ENCODE measurements at places on chromosomes 7 and 10. TPM values are rescaled to one million over a fixed set of nuclear protein-coding genes. Genes with fewer than 3 reads are reported as not detected.

DNA sequence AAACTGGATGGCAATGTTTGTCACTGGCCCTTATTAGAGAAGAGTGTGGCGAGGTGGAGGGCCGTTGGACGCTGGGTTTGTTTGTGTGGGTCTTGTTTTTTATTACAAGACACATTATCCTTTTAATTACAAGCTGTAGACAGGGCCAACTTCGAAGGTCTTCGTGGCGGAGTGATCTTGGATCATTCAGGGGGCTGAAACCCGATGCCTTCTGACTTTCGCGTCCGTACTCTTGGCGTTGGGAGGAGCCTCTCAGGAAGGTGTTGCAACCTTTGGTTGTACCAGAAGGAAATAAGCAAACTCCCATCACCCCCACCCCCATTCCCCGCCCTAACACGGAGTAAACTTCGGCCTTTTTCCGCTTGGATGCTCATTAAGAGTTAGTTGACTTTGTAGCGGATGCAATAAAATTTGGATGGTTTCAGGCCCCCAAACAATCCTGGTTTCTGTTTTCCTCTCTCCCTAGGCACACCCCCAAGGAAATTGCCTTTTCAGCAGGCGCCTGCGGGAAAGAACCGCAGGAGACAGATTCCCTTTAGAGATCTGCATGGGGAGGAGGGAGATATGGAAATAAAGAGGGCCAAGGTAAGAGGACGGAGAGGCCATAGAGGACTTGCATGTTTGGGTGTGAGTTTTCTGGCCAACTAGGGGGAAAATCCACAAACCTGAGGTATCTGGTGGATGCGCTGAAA, 294.5 kb upstream of the NFE2L3 start:
- no peak for DNase-seq

DNA sequence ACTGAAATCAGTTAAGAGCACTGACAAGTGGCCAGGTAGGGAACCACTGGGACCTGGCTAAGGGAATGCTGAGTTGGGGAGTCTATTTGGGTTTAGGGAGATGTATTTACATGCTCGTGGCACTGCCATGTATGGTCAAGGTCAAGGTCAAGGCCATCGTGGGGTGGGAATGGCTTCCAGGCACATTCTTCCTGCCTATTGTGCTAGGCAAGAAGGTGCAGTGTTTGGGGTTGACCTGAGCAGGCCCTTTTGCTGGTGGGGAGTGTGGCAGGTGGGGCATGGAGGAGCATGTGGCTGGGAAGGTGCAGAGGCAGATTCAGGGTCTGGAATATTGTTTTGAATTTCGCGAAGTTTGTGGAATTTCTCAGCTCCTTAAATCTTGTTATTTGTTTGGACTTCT, 17.8 kb downstream of the FAM241B start:
- DNase-seq, result peak; percentile 45

DNA sequence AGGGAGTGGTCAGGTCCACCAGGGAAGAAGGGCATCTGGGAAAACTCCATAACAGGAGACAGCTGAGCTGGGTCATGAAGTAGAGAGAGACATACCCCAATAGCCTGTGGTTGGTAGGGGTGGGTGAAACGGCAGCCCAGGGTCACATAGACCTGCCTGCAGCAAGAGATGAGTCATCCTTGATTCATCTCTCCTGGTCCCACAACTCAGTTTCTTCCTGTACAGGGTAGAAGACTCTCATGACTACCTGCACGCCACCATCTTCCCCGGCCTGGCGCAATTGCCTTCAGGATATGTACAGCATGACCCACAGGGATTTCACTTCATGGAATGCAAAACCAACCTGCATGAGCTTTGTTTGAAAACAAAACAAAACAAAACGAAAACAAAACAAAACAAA, 45.1 kb upstream of the ADAM12 start:
- no peak for DNase-seq

GRCh38 chr7:82122275-82122674, 321.3 kb downstream of the CACNA2D1 start:
- no peak for DNase-seq

DNA sequence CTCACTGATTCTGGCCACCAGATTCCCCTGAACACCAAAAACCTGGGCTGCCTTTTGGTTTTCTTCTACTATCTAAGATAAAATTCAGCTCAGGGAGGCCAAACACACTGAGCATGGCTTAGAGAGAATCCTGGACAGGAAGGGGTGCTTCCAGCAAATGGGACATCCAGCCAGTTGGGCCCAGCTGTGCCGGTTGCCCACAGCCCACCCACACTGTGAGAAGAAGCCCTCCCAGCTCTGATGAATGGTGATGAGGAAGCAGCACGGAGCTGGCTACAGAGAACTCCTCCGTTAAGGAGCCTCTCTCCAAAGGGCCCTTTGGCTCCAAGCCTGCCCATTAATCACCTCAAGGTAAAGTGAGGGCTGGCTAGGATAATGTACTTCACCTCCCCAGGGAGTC, 15.9 kb downstream of the LRRC18 start:
- no peak for DNase-seq

Gene XPNPEP1
- 69.5 TPM for total RNA-seq

Gene ANKRD30A
- not detected for total RNA-seq

Gene WNT2
- 1.00 TPM for total RNA-seq

Gene GARS1
- 82.8 TPM for total RNA-seq

DNA sequence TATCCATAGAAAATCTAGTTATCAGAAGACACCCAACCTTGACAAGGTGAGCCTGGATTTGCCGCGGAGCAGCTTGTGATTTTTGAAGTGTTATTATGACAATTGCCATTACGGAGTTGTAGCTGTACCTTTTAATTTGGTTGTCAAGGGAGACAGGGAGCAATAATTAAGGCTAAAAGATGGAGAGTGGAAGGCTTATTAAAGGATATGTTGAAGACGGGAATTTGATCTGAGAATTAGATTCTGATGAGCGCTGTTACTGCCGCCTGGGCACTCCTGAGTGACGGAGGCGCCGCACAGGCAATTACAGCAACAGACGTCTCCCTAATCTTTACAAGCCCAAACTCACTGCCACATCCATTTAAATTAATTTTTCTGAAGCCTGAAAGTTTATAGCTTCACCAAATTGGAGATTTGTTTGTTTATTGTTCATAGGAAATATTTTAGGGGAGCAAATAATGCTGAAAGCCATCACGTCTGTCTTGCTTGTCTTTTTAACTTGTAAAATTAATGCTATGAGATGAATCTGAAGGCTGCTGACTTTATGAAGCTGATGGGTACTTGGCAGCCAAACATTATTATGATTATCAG, 475.0 kb upstream of the ADARB2 start:
- no peak for DNase-seq

GRCh38 chr10:86665218-86665607, 3.1 kb upstream of the LDB3 start:
- DNase-seq, result no peak

Gene ACBD7
- total RNA-seq, result not detected

Gene RHOBTB1
- total RNA-seq, result 14.3 TPM

Gene A1CF
- not detected for total RNA-seq

DNA sequence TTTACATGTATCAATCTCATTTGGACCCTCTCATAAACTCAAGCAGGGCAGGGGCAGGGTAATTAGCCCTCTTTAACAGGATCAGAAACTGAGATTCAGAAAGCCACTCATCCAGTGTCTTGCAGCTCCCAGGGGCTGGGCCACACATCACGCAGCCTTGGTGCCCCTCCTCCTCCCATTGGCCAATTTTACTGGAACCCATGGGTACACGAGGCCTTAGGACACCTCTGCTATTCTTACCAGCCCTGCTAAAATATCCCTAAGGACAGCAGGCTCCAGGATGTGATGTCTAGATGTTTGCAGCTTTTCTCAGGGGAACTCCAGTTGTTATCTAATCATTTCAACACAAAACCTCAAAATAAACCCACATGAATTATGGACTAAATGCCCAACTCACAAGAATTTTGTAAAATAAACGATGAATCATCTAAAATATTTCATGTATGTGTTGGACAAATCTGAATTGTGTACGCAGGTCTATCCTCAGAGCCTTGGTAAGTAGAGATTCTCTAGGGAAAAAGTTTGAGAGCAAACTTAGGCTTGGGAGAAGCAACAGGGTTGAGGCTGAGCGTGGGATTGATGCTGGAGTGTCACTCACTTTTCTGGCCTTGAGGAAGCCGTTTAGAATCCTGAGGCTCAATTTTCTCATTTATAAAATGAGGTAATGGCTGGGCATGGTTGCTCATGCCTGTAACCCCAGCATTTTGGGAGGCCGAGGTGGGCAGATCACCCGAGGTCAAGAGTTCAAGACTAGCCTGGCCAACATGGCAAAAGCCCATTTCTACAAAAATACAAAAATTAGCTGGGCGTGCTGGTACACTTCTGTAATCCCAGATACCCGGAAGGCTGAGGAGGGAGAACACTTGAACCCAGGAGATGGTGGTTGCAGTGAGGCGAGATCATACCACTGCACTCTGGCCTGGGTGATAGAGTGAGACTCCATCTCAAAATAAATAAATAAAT, 69.7 kb upstream of the TNS3 start:
- DNase-seq, result peak; percentile 61

Gene PODXL
- 41.9 TPM for total RNA-seq

Gene TAS2R4
- total RNA-seq, result 1.5 TPM

DNA sequence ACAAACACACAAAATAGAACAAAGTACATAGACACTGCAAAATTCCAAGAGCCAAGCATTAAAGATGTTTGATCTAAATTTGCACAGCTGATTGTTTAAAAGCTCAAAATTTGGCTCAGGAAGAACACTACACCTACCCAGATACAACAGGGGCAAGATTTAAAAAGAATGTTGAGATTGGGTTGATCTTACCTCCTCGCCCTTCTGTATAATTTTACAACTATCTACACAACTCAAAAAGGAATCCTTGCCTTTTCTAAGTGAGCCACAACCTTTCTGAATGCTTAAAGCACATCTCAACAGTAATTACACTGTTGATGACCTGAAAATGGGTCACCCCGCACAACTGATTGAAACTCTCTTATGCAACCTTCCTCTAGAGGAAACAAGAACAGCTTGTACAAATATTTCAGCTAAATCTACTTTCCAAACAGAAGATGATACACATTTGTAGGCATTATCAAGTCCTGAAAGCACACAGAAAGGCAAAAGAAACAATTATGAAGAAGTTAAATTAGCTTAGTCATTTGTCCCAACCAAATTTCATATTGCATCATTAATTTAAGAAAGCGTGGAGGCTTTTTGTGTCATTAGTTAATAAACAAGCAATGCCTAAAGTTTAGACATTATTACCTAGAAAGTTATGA, 75.5 kb downstream of the UBE2H start:
- no peak for DNase-seq

Gene GIMAP8
- total RNA-seq, result 12.9 TPM

DNA sequence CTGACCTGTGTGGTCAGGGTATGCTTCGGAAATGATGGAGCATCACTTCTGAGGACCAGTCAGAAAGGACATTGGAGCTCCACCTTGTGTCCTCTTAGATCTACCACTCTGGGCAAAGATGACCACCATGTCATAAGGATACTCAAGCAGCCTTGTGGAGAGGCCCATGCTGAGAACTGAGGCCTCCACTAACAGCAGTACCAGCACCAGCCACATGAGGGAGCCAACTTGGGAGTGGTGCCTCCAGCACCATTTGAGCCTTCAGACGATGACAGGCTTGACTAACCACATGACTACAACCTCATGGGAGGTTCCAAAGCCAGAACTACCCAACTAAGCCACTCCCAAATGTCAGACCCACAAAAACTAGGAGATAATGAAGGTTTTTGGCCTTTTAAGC, 116.0 kb downstream of the NPTX2 start:
- DNase-seq, result no peak

Gene ASB10
- total RNA-seq, result not detected

- no peak for DNase-seq
Observed at GRCh38 chr10:17418249-17418648, 36.1 kb downstream of the ST8SIA6 start.

Gene LIPN
- not detected for total RNA-seq

DNA sequence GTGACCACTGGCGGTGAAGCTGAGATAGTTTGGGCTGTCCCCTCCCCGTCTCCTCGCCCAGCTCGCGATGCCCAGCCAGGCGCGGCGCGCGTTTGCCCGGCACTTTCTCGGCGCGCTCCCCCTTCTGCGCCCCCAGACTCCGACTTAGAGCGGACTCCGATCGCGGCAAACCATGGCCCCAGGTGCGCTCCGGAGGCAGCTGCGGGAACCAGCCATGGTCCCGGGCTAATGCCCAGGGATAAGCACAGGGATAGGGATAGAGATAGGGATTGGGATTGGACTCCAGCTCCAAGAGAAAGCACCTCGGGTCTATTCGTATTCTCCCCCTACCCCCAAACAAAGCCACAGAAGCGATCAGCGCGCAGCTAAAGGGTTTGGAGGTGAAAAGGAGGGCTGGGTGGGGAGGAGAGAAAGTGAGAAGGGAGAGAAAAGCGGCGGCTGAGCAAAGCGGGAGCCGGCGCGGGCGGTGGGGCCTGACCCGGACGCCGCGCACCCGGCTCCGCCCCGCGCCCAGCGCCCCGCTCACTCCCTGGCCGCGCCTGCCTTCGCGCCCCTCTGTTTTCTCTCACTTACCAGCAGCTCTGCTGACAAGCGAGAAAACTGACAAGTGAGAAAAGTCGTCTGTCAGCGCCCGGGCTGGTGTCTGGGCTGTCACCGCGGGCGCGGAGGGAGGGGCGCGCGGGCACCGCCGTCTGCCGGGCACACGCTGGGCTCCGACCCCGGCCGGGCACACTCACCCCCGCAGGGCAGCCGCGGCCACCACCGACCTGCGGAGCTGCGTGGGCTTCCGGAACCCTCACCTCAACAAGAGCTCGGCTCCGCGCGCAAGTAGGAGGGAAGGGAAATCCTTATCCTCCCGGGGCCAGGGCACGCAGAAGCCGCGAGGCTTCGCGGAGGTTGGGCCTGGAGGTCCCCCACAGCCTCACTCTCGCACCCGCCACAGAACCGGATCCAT, at the start of gene PDE1C:
Gene PDE1C, minus strand, starts transcription at position 2 of the 955 bp plus-strand sequence.
- peak; percentile 81 for DNase-seq

DNA sequence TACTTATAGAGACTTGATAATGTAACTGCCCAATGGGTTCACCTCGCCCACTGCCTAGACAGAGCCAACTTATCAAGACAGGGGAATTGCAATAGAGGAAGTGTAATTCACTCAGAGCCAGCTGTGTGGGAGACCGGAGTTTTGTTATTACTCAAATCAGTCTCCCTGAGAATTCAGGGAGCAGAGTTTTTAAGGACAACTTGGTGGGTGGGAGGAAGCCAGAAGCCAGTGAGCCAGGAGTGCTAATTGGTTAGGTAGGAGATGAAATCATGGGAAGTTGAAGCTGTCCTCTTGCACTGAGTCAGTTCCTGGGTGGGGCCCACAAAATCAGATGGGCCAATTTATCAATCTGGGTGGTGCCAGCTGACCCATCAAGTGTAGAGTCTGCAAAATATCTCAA, 20.1 kb upstream of the C7orf33 start:
- no peak for DNase-seq

DNA sequence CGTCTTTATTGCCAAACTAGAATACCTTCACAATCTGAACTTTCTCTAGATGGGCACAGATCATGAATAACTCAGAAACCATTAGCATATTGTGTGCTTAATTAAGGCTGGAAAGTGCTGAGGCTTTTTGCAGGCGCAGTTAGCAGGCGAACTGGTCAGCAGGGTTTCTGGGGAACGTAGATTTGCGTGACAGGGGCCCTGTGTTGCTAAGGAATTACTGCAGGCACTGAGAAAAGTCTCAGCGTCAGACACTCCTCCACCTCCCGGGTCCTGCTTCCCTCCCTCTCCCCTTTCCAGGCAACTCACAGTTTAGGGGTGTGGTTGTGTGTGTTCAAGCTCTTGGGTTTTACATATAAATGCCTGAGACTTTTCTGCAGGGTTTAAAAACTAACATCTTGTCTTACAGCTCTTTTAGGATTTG, 2.2 kb downstream of the MAP3K8 start:
- no peak for DNase-seq

All from posterior vena cava (tissue), 2 donors.